CD4-positive, alpha-beta T cell treated with Interleukin-17A for 1 hour (primary cell): ENCODE measurements at places on chromosomes 3 and 15.

- no peak for DNase-seq
These were observed 40.6 kb upstream of the SEC22A start for GRCh38 chr3:123161167-123161566.

- DNase-seq, result no peak
These were observed 32.2 kb downstream of the GPR176 start for GRCh38 chr15:39887832-39888231.

- DNase-seq, result no peak
These were observed 498.0 kb upstream of the PROK2 start for GRCh38 chr3:72282918-72283317.

DNA sequence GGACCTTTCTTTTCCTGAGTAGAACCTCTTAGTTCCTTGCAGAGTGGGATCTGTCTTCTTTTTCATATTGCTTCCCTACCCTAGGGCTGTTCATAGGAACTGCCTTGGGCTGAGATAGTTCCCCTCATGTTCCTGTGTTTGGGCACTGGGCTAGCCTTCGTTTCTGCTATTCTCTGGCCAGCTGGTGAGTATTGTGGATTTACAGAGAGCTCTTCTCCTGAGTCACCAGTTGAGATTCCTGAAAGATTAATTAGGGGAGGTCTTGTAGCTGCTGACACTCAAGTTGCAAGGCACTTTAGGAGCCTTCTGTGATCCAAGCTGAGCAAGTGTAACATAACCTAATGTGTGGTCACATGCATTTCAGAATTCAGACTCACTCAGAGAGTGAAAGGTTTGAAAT lies 30.7 kb downstream of the CHD2 start:
- DNase-seq, result no peak

GRCh38 chr3:187207624-187208023 lies 10.3 kb downstream of the RTP1 start:
- no peak for DNase-seq

- no peak for DNase-seq
These were observed 24.5 kb upstream of the EBLN2 start for GRCh38 chr3:73036694-73037591.

- no peak for DNase-seq
These were observed 41.9 kb downstream of the CCDC12 start for GRCh38 chr3:46934498-46935167.

DNA sequence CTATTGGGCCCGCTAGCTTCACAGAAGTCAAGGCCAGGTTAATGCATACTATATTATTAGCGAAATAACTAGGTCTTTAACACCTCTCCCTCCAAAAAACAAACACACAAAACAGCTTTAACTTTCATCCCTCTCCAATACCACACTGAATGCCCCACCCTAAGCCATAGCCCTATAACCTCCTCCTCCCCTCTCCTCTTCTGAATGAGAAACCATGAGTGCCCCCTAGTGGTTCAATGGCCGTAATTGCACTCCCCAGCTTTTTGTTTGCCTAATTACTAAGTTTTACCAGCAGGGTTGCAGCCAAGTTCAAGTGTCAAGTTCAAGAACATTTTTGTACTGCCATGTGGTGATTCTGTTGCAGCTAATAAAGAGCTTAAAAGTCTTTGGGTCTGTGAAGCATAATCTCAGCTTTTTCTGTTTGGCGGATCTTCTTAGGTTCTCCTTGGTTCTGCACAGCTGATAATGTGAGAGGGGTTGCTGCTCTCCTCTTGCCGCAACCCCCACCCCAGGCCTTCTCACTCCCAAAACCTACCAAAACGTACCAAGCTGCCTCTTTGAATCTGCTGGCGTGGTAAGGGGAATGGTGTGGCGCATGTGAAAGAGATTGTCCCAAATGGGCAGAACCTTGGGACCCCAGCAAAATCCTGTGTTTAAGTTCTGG lies 57.9 kb downstream of the RPL22L1 start:
- DNase-seq, result peak; percentile 78

DNA sequence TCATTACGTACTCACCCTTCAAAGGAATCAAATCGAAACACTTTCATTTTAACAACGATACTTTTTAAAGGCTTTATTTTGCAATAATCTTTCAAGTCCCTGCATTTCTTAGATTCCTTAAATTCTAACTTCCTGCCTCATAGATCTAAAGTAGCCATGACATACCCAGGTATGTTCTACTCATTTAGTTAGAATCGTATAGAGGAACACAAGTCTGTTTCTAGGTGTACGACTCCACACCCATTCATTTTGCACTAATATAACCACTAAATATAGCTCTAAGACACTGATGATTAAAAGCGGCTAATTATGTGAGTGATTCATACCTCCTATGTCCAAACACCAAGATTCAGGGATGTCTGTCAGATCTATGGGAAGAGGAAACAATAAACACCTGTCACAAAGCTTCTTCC lies 1.3 kb downstream of the ATP13A3 start:
- peak; percentile 27 for DNase-seq

GRCh38 chr3:27661797-27662196 lies 60.3 kb downstream of the EOMES start:
- no peak for DNase-seq

- no peak for DNase-seq
These were observed 145.0 kb downstream of the STAC start for GRCh38 chr3:36525115-36525801.

- DNase-seq, result no peak
These were observed 1.5 kb upstream of the VIPR1 start for GRCh38 chr3:42500909-42501308.

DNA sequence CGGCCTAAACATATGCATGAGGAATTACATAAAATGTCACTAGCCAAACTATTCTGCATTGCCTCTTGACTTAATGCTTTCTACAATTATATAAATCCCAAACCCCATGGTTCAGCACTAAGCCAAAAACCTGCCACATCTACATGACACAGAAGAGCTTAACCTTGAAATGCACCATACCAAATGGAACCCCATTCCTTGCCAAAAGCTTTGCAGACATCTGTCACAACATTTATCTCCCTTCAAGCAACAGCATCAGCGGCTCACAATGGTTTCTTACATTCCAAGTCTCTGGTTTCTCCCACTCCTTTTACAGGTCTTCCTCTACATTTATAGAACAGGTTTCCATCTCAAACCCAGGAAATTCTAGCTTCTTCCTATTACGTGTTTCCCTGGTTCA lies 58.4 kb upstream of the GYG1 start:
- DNase-seq, result no peak

DNA sequence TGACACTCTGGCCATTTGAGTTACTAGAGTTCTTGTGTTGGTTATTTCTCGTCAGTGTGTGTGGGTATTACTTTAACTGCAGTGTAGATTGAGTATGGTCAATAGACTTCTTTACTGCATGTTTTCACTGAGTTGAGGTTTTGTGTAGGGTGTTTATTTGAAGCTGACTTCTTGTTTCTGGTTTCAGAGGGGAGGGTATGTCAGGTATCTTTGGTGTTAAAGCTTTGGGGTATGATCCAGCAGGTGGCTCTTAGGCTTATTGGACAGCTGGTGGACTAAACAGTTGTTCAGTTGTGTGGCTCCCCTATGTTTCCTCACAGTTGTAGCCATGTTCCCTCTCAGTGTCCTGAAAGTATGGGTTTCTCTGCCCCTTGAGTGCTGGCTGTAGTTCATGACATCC lies 72.0 kb downstream of the AKAP13 start:
- DNase-seq, result no peak

- peak; percentile 59 for DNase-seq
These were observed 52.9 kb downstream of the RYK start for GRCh38 chr3:134197681-134198261.

DNA sequence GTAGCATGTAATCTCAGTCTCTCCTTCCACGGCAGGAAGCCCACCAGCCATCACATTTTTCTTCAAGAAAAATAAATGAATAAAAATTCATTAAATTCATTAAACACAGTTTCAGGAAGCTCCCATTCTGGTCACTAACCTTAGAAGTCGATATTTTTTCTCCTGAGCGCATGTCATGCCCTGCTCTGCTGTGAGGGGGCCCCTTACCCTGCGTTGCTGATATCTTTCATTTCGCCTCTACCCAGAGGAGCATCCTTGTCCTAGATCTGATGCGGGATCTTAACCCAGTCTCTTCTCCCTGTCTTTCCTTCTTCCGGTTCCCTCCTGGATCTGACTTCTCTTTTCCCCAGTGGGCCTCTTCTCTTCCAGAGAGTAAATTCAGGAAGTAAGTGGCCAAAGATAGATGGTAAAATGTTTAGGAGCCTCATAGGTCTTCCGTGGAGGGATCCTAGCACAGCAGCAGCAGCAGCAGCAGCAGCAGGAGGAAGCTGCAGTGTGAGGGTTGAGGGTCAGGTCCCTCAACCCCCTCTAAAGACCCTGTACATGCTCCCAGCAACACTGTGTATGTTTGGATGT lies 1.4 kb upstream of the ILDR1 start:
- DNase-seq, result no peak

GRCh38 chr3:8988384-8988655 lies 25.0 kb upstream of the RAD18 start:
- no peak for DNase-seq

- no peak for DNase-seq
These were observed 22.2 kb upstream of the SLC25A26 start for GRCh38 chr3:66198437-66199088.

DNA sequence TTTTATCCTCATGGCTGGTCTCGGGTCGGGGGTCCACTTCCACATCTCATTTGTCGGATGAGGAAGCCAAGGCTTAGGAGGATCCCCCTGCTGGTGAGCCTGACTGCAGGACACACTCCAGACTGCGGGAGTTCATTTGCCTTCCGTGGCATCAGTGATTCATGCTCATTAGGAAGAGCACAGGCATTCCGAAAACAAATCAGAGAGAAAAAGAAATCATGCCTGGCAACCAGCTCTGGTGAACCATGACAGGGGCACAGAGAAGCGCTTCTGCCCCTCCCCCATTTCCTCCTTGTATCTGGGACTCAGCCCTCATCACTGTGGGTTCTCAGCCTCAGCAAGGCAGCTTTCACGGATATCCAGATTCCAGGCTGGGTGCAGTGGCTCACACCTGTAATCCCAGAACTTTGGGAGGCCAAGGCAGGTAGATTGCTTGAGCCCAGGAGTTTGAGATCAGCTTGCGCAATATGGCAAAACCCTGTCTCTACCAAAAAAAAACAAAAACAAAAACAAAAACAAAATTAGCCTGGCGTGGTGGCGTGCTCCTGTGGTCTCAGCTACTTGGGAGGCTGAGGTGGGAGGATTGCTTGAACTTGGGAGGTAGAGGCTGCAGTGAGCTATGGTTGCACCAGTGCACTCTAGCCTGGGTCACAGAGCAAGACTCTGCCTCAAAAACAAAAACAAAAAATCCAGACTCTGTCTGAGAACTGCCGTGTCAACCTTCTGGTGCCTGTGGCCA lies 28.4 kb downstream of the IRAK2 start:
- DNase-seq, result peak; percentile 66

- no peak for DNase-seq
These were observed 2.9 kb downstream of the SEMA3F start for GRCh38 chr3:50157827-50158529.

GRCh38 chr15:85318732-85319076 lies 61.7 kb upstream of the AKAP13 start:
- no peak for DNase-seq

DNA sequence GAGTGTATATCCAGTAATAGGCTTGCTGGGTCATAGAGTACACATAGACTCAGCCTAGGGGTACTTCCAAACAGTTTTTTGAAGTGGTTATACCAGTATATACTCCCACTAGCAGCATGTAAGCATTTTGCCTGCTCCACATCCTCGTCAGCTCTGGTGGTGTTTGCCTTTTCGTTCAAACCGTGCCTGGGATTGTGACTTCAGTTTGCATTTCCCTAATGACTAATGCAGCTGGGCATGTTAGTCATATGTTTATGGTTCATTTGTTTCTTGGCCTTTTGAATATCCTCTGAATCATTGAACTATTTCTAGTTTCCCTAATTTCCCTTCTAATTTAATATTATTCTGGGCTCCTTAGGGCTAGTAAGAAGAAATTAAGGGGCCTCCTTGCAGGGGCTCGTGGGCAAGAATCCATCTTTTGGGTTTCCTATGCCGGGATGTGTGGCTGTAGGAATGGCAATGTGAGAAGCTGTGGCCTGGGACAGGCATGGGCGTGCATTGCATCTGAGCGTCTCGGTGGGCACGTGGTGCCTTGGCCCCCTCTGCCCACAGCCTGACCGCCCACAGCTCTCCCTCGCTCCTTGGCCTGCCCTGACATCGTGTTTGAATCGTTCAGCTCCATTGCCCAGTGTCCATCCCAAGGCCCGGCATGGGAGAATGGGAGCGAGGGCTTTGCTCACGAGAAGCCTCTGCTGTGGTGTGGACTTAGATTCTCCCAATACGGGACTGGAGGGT lies 26.4 kb downstream of the FAH start:
- DNase-seq, result no peak

DNA sequence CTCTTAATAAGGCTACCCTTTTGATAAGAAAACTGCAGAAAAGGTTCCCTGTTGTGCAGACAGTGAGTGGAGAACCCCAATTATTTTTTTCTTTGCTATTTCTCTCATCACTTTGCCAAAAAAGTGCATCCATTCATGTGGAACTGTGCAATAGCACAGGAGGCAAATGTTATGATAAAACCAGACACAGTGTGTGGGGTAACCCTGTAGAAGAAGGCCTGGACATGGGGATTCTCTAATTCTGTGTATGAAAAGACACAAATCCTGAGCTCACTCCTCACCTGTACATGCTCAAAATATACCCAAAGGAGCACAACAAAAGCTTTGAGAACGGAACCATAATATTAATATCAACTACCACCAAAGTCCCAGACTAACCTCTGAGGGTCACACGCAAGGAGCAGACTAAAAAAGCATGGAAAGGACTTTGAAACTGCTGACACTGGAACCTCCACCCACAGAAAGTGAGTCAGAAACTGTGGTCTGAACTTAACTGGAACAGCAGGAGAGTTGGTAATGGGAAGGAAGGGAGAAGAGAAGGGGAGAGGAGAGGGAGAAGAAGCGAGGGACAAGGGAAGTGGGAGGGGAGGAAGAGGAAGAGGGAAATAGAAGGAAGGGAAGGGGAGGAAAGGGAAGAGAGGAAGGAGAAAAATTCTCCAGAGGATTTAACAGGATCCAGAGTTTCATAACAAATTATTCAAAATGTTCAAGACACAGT lies 299.9 kb downstream of the TBC1D5 start:
- DNase-seq, result no peak

DNA sequence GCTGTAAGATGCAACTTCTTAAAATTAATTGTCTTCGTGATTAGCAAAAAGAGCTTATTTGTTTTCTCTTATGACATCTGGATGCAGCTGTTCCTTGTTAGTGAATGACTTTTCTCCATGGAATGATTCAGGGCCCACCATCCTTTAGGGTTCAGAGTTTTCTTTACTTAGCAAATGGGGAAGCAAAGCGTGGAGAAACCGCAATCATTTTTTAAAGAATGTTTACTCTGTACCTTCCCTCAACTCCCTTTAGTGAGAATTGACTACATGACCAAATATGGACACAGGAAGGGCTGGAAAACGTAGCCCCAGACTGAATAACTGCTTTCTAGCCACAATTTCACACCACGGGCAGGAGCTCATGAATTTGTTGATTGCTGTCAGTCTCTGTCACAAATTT lies 130.1 kb downstream of the EDEM1 start:
- DNase-seq, result no peak

- DNase-seq, result no peak
These were observed at the start of gene CNTN4 for GRCh38 chr3:2098398-2099027. Gene CNTN4 (plus strand): TSS chr3:2098866.

GRCh38 chr15:39078026-39078425 lies 502.9 kb upstream of the THBS1 start:
- no peak for DNase-seq

- no peak for DNase-seq
These were observed 78.5 kb downstream of the CD200 start for GRCh38 chr3:112411425-112411824.

- no peak for DNase-seq
These were observed 40.7 kb upstream of the CHST2 start for GRCh38 chr3:143078883-143079282.
